ENCODE measurements at places on chromosomes 13 and 19. TPM values are rescaled to one million over a fixed set of nuclear protein-coding genes. Genes with fewer than 3 reads are reported as not detected.
A peak's percentile ranks its signal among the peaks of the same experiment; 100 is the strongest.

GRCh38 chr13:111219950-111220349 lies 100.5 kb upstream of the TEX29 start:
- H3K4me1 ChIP-seq: peaks cover 57% of the 10 kb centered on the region
- H3K4me3 ChIP-seq: no peak overlapping the region
- DNase-seq: no peak
- peaks cover 11% of the 10 kb centered on the region for H3K36me3 ChIP-seq
- H3K27ac ChIP-seq: peak overlapping the region; percentile 64
- no peaks in the 10 kb centered on the region for H3K27me3 ChIP-seq

- no peaks in the 10 kb centered on the region for H3K36me3 ChIP-seq
- DNase-seq: no peak
- H3K4me3 ChIP-seq: no peak overlapping the region
- peaks cover 18% of the 10 kb centered on the region for H3K4me1 ChIP-seq
Measured at GRCh38 chr13:50400035-50400726, 384.9 kb downstream of the KCNRG start.

DNA sequence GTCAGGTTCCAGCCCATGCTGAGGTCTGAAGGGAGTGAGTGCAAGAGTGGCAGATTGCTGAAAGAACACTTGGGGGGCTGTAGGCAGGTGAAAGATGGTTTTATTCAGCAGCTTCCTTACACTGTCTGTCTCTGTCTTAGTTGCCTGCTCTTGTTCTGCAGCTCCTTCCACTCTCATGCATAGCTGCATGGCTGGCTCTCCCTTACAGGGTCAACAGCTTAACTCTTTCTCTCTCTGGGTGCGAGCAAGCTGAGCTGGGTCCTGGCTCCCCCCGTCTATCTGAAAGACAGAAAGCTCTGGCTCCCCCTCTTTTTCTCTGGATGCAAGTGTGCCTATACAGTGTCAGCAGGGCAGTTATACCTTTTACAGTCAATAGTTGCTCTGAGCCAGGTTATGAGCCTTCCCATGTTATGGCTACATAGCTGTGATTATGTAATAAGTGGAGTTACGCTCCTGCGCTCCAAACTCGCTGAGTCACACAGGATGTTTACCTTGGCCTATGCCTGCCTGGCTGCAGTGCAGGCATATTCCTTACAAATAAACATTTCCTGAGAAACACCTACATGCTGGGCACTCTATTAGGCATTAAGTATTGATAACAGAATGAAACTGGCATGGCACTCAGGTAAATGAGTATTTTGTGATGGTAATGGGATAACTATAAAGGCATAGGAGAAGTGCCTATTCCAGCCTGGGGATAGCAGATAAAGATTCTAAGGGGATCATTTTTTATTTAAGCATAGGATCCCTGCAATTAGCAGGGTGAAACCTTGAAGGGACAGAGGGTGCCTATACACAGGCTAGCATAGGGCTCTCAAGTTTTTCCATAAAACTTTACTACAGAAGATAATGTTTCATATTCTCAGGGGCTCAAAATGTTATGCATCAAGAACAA lies 826.9 kb upstream of the PCDH9 start:
- H3K27me3 ChIP-seq: no peaks in the 10 kb centered on the region
- no peak for DNase-seq
- no peak overlapping the region for H3K27ac ChIP-seq
- no peak overlapping the region for H3K4me3 ChIP-seq
- peaks cover 3% of the 10 kb centered on the region for H3K4me1 ChIP-seq

DNA sequence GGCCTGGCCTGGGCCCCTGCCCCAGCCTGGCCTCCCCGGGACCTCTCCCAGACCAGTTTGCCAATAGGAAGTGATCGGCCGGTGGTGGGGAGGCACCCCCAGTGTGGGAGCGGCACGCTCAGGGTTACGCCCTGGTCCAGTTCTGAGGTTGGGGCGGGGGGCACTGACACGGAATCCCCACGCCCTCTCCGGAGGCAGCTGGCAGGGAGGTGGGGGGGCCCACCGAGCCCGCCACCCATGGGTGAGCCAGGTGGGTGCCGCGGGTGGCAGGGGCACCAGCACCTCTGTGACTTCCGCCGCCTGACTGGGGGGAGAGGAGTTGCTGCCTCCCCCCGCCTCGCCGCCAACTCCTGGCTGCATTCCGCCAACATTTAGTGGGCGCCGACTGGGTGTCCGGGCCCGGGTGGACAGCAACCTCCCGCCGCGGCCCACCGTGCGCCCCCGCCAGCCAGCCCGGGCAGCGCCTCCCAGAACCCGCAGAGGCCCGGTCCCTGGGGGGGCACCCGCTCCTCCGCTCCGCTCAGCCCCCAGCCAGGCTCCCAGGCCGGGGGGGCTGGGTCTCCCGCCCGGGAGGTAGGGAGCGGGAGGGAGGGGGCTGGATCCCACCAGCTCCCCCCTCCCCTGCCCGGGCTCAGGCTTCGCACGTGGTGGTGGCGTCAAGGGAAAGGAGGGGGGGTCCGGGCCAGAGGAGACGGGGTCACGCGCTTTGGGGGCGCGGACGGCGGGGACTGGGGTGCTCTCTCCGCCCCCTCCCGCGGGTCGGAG lies 2.0 kb downstream of the ZBTB7A start:
- peak overlapping the region; percentile 74 for H3K4me3 ChIP-seq
- no peak for DNase-seq
- peak overlapping the region; percentile 75 for H3K27ac ChIP-seq
- peaks cover 24% of the 10 kb centered on the region for H3K4me1 ChIP-seq
- no peaks in the 10 kb centered on the region for H3K27me3 ChIP-seq

DNA sequence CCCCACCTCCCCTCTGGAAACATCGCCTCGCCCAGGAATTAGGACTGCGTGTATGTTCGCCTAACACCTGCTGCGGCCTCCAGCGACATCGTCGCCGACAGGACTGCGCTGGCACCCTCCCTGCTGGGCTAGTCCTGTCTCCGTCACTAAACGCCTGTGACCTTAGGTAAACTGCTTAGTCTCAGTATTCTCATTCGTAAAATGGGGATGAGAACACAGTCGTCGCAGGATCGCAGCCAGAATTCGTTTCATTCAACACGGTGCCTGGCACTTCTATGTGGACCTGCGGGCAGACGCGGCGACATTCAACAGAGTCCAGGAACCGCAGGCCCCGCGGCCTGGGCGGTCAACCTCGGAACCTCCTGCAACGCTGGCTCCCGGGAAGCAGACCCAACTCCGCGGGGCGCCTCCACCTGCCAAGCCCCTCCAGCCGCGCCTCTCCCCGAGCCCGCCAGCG lies 485 bp downstream of the CRYL1 start:
- no peak for DNase-seq
- no peaks in the 10 kb centered on the region for H3K27me3 ChIP-seq
- H3K4me3 ChIP-seq: peak overlapping the region; percentile 77
- H3K4me1 ChIP-seq: peaks cover 12% of the 10 kb centered on the region
- H3K27ac ChIP-seq: no peak overlapping the region
- no peaks in the 10 kb centered on the region for H3K36me3 ChIP-seq

DNA sequence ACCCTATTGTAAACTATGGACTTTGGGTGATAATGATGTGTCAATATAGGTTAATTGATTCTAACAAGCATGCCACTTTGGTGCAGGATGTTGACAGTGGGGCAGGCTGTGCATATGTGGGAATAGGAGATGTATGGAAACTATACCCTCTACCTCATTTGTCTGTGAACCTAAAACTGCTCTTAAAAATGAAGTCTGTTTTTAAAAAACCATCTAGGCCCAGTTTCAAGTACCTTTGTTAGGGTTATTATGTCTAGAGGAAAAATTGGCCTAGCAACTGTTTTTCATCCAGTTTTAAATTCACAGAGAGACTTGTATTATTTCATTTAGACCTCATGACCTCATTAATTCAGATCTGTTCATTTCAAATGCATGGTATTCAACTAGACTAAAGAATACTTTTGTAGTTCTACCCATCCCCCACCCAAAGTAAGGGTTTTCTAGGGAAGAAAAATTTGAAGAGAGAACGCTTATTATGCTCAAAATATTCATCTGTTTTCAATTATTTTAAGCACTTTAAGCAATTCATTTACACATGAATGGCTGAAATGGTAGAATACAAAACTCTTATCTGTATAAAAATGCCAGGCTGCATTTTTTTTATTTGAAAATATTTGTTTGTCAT lies 1781.9 kb upstream of the MIR17HG start:
- H3K27me3 ChIP-seq: no peaks in the 10 kb centered on the region
- H3K27ac ChIP-seq: no peak overlapping the region
- DNase-seq: no peak
- peaks cover 29% of the 10 kb centered on the region for H3K4me1 ChIP-seq
- peaks cover 1% of the 10 kb centered on the region for H3K36me3 ChIP-seq

DNA sequence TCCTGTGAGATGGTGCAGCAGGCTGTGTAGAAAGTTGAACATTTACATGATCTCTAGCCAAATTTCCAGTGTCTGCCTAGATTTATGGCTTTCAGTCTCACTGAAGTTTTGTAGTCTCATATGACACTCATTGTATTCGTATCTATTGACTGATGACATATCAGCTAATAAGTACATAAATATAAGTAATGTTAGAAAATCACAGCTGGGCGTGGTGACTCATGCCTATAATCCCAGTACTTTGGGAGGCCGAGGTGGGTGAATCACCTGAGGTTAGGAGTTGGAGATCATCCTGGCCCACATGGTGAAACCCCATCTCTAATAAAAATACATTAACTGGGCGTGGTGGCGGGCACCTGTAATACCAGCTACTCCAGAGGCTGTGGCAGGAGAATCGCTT lies 54.7 kb upstream of the HTR2A start:
- H3K4me3 ChIP-seq: no peak overlapping the region
- no peak overlapping the region for H3K27ac ChIP-seq
- H3K27me3 ChIP-seq: peaks cover 11% of the 10 kb centered on the region
- no peaks in the 10 kb centered on the region for H3K4me1 ChIP-seq

The CADM4 gene
- 9.0 TPM for total RNA-seq

The RUBCNL gene
- total RNA-seq: 0.78 TPM

DNA sequence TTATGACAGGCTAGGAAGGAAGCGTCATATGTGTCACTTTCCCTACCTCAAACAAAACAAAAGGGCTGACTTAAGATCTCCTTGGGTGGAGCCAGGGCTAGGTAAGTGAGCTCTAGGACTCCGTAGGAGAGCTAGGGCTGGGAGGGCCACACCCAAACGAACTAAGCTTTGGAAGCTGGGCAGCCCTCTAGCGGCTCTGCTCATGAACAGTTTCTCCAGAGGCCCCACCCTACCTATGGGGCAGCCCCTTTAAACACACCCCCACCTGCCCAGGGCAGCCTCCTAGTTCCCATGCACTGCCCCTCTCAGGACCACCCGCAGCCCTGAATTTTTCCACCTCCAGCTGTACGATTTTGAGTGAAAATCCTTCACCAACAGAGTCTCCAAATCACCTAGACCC lies 3.5 kb downstream of the PEG3 start:
- H3K4me1 ChIP-seq: no peaks in the 10 kb centered on the region
- no peaks in the 10 kb centered on the region for H3K27me3 ChIP-seq

The CLDN10 gene
- total RNA-seq: not detected

- peaks cover 8% of the 10 kb centered on the region for H3K27me3 ChIP-seq
- H3K4me3 ChIP-seq: no peak overlapping the region
- H3K27ac ChIP-seq: no peak overlapping the region
- H3K4me1 ChIP-seq: peaks cover 13% of the 10 kb centered on the region
Measured at GRCh38 chr19:17775245-17775927, 19.6 kb upstream of the B3GNT3 start.

The TTYH1 gene
- not detected for total RNA-seq

The USF2 gene
- total RNA-seq: 112 TPM

DNA sequence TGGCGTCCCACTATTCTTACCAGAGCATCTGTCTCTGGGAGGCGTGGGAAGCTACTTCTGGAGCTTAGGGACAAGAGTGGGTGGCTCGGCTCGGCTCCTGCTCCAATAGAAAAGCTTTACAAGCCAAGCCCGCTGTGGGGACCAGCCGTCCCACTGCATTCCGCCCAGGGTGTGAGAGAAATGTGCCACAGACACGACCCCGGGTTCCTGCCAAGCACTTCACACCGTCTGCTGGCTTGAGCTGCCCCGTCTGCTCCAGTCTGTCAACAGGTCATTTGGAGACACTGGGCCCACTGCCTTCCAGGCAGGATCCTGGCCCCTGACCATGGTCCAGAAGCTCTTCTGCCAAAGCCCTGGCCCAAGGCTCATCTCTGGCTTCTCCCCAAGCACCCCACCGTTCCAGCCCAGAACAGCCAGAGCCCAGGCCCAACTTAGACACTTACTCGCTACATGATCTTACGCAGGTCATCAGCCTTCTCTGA lies 6.5 kb upstream of the FKRP start:
- no peaks in the 10 kb centered on the region for H3K27me3 ChIP-seq
- no peak overlapping the region for H3K27ac ChIP-seq
- H3K4me3 ChIP-seq: no peak overlapping the region
- peaks cover 7% of the 10 kb centered on the region for H3K36me3 ChIP-seq
- no peak for DNase-seq
- H3K4me1 ChIP-seq: peaks cover 25% of the 10 kb centered on the region

The SUPT20H gene
- 59.4 TPM for total RNA-seq

The SH2D3A gene
- total RNA-seq: not detected

DNA sequence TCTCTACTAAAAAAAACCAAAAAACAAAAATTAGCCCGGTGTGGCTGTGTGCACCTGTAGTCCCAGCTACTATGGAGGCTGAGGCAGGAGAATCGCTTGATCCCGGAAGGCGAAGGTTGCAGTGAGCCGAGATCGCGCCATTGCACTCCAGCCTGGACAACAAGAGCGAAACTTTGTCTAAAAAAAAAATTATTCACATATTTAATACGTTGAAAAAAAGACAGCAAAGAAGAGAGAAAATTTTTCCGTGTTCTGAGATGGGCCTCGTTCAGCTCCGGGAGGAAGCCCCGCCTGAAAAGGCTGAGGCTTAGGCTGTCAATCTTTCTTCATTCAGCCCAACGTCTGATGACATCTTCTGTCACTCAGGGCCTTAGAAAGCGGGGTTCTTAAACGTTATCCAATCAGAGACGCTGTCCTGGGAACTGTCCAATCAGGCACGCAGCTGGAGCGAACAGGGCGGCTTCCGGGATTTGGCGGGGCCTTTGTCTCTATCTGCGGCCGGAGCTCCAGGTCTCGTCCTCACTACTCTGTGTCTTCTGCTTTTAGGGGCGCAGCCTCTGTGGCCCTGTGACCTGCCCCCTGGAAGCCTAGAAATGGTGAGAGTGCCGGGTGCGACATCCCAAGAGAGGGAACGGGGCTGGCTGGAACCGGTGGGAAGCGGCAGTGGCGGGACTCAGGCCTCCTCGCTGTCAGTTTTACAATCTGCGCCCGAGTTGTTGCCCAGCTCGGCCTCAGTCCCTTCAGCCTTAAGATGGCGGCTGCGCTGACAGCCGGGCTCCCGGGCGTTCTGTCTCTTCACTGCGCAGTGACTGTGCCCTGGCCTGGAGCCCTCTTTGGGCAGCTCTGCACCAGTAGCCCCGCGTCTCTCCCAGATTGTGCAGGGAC lies at the start of gene ZNF726:
Gene ZNF726 (plus strand): TSS at position 485 of the 885 bp plus-strand sequence. CDS start 109 bp downstream, at position 594.
- no peaks in the 10 kb centered on the region for H3K27me3 ChIP-seq
- H3K27ac ChIP-seq: peak within 1 kb of the TSS; percentile 96
- peak within 1 kb of the TSS; percentile 91 for H3K4me3 ChIP-seq
- peaks cover 2% of the 10 kb centered on the region for H3K4me1 ChIP-seq

The UBE2L5 gene
- total RNA-seq: not detected

The EPS8L1 gene
- 4.5 TPM for total RNA-seq

The BEST2 gene
- total RNA-seq: not detected

- no peak for DNase-seq
- no peaks in the 10 kb centered on the region for H3K27me3 ChIP-seq
- H3K36me3 ChIP-seq: no peaks in the 10 kb centered on the region
- H3K27ac ChIP-seq: no peak overlapping the region
- H3K4me3 ChIP-seq: no peak overlapping the region
Measured at GRCh38 chr13:104691767-104692467, 1625.7 kb upstream of the SLC10A2 start.
